Stimulated activated CD4-positive, alpha-beta T cell treated with anti-CD3 and anti-CD28 coated beads, Interleukin-2, amount 100 ng/mL, for 24 hours (primary cell): ENCODE measurements at places on chromosomes 5 and 9.

DNA sequence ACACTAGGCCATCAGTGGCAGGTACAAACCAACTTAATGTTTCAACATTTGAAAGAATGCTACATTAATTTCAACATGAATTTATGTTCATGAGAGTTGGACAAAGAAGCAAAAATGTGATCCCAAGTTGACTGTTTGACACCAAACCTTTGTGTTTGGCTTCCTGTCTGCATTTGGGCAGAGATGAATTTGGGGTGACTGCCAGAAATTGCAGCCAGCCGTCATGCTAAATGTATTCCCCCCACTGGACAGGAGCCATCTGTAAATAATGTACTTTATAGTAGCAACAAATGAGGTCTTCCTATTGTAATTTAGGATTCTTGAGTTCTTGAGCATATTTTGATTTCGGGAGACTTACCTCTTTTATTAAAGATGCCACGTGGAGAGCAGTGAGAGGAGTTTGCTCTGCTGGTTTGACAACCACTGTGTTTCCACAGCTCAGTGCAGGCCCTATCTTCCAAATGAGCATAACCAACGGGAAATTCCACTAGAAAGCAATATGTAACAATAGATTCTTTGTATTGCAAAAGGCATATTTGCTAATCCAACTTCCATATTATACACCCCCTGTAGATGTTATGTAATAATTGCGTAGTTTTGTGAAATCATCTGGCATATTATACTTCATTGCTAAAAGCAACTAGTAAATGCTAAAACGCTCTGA, 27.6 kb downstream of the ALDH1A1 start:
- DNase-seq: no peak

DNA sequence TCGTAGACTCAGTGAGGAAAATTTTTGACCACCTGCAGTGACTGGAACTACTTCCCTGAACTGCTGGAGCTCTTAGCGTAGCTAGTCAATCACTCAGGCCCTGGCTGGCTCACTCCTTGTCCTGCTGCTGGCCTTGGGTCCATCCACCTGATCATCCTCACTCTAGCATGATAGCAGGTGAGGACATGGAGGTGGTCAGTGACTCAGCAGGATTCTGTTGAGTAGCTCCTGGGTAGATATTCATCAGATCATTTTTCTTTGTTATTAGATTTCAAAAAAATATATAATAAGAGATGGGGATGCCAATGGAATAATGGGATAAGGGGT, 25.0 kb upstream of the SEMA4D start:
- no peak for DNase-seq

DNA sequence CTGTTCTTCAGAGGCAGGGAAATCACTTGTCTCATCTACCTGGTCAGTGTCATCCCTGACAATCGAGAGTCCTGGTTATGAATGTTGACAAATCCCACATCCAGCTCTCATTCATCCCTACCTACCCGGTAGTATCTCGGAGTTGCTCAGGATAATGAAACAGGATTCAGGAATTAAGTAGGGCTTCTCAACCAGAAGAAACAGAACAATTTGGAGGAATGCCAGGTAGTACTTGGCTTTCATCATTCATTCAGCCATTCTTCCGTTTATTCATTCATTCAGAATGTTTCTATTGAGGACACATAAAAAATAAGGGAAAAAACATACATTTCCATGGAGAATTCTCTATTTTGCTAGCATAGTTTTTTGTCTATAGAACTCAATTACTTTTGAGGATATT, 195.0 kb downstream of the ARHGEF28 start:
- DNase-seq: no peak

- no peak for DNase-seq
Measured at GRCh38 chr5:95617057-95617456, 2.8 kb upstream of the GPR150 start.

GRCh38 chr9:74556685-74557084, 59.5 kb downstream of the RORB start:
- peak; percentile 10 for DNase-seq

- peak; percentile 43 for DNase-seq
Measured at GRCh38 chr5:112146323-112147226, 272.5 kb downstream of the EPB41L4A start.

GRCh38 chr5:50822761-50823160, 156.3 kb downstream of the PARP8 start:
- no peak for DNase-seq

DNA sequence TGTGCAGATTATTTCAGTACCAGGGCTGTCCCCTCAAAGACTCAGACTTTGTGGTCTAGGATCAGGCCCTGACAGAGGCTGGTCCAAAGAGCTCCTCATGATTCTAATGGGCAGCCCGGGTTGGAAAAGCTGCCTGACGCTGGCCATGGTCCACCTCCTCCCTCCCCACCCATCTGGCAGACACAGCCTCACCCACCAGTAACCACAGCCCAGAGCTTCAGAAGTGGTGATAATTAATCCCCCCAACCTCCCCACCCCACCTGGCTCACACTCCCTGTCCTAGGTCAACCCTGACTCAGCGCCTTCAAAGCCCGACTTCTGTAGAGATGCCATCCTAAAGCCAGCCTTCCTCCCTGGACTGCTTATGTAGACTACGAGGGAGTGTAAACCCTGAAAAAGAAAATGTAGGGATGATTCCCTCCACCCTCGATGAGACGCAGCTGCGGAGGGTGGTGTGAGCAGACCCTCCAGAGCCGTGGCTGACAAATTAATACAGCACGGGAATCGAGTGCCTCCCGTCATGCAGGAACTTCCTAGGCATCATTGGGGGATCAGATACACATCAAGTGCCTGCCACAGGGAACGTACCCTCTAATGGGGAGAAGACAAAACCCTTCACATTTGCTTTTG, 7.0 kb downstream of the UBE2QL1 start:
- DNase-seq: no peak

DNA sequence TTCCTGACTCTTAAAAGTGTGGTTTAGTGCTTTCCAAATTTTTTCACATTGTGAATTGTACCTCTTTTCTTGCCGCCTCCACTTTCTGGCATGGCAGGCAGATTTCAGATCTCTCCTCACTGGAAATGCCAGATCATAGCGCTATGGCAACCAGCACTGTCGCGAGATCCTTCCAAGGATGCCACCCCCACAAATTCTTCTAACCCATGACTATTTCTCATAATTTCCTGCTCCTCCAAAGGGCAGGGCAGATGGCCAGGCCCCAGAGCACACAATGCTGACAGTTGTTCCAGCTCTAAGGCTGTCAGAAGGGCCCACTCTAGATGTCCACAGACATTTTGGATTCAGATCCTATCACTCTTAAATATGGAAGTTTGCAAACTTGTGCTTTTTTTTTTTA, 446.2 kb upstream of the RIOK2 start:
- DNase-seq: no peak

DNA sequence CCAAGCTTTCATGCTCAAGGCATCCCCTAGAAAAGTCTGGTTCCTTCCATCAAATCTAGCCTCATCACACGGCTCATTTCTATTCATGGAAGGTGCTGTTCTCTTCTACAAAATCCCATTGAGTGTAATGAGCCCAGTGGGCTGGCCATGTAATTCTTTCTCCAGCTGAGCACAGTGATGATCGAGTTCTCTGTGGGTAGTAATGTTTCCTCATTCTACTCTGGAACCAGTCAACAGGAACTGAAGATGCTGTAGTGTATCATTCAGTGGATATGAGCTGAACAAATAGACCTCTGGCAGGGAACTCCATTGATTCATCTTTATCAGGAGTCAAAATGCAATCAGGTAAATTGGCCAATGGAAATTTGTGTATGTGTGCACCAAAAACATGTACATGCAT, 149.2 kb downstream of the LRRC70 start:
- DNase-seq: no peak

GRCh38 chr5:56941981-56942380, 9.9 kb downstream of the MIER3 start:
- DNase-seq: no peak

DNA sequence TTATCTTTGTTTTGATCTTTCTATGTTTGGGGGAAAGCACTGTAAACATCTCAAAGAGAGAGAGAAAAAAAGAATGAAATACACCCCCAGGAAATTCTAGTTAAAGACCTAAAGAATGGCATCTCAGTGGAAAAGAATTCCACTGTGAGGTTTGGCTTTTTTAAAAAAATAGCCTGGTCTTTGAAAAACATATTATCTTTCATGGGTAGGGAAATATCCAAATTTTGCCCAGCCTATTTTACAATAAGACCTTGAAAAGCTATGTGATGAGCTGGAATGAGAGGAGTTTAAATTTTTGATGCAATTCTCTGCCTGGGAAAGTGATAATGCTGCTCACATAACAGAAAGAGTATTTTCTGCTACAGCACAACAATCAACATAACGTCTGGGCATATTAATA, 348.1 kb upstream of the WWC1 start:
- no peak for DNase-seq

DNA sequence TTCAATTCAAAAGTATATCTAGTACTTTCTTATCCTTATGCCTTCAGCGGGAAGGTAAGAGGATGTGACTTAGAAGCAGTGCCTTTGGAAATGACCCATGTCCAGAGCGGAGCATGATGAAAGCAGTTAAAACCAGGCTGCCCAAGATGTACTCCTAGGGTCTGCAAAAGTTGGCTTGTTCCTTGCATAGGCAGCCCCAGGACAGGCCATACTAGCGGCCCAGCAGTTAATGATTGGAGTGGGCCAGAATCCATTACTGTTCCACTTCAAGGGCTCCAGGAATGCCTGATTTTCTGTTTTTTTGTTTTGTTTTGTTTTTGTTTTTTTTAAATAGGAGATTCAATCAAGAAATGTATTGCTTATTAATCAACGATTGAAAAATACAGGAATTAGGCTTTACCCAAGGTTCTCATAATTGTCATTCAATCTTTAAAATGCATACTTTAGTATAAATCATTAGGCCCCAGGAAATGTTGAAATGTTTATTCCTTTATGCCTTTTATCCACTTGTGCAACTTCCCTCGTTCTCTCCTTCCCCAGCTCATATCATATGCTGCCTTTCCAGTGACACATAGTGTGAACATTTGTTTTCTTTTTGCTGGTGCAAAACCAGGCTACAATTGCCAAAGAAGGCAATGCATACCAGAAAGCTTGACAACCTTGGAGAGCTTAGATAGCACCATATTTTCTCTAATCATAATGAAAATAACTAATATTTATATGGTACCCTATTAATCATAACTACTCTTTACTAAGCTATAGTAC, 190.8 kb downstream of the ARHGEF28 start:
- DNase-seq: no peak

DNA sequence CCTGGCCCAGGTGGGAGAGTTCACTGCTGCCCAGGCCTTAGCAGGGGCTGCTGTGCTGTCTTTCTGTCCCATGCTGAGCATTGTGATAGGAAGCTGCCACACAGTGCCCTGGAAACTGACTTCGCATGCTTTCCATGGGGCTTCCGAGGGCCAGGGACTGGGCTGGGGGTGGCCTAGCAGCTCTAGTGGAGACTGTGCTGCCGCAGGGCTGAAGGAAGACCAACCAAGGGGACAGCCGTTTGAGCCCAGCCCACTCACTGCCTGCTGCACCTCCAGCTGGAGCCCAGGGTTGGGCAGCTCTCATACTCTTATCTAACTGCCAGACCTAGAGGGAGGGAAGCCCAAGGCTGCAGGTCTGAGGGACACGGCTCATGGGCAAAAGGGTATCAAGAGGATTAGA, 79.2 kb downstream of the RGS3 start:
- DNase-seq: no peak

GRCh38 chr9:14741369-14741768, 18.8 kb upstream of the CER1 start:
- no peak for DNase-seq

- DNase-seq: no peak
Measured at GRCh38 chr5:173969167-173970049, 19.6 kb upstream of the C5orf47 start.

DNA sequence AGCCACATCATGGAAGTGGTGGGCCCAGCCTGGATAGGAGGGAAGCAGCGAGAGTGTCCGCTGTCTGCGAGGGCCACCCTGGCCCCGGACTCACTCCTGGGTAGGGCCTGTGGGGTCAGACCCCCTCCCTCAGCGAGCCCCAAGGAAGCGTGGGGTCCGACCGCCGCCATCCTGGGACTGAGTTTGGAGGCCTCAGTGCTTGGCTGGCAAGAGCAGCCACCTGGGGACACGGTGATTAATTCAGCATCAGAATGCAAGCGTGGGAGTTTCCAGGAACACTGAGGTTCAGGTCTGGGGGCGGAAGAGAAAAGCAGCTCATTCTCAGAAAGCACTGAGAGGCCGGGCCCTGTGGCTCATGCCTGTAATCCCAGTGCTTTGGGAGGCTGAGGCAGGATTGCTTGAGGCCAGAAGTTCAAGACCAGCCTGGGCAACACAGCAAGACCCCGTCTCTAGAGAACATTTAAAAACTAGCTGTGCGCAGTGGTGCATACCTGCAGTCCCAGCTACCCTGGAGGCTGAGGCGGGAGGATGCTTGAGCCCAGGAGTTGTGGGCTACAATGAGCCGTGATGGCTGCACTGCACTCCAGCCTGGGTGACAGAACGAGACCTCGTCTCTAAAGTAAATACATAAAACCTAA, 18.3 kb upstream of the CAMSAP1 start:
- peak; percentile 78 for DNase-seq

GRCh38 chr5:53335115-53335514, 145.3 kb upstream of the FST start:
- DNase-seq: no peak

GRCh38 chr9:12833701-12834100, 58.9 kb downstream of the LURAP1L start:
- DNase-seq: no peak

- no peak for DNase-seq
Measured at GRCh38 chr5:14595189-14595588, 13.6 kb downstream of the OTULINL start.

GRCh38 chr5:167582283-167582682, 709.2 kb upstream of the WWC1 start:
- no peak for DNase-seq

- DNase-seq: no peak
Measured at GRCh38 chr5:112586596-112587062, 151.1 kb upstream of the APC start.

DNA sequence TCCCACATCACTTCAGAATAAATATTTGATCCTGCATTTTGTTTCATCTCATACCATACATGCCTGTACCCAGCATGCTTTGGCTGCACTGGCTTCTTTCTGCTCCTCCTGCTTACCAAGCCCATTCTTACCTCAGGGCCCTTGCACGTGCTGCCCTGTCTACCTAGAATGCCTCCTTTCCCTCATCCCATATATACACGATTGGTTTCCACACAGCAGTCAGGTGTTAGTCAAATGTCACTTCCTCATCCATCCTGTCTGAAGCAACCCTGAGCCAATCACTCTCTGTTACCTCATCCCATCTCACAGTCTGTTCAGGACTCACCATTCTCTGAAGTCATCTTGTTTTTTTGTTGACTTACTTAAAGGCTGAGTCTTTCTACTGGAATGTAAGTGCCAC, 30.3 kb downstream of the CAST start:
- no peak for DNase-seq
